T-helper 9 cell (primary cell): ENCODE measurements at places on chromosomes 7 and 10.

- no peak for DNase-seq
Observed at GRCh38 chr10:16297069-16297468, 139.7 kb upstream of the PTER start.

- DNase-seq: no peak
Observed at GRCh38 chr10:49518566-49518965, 20.4 kb downstream of the ERCC6 start.

DNA sequence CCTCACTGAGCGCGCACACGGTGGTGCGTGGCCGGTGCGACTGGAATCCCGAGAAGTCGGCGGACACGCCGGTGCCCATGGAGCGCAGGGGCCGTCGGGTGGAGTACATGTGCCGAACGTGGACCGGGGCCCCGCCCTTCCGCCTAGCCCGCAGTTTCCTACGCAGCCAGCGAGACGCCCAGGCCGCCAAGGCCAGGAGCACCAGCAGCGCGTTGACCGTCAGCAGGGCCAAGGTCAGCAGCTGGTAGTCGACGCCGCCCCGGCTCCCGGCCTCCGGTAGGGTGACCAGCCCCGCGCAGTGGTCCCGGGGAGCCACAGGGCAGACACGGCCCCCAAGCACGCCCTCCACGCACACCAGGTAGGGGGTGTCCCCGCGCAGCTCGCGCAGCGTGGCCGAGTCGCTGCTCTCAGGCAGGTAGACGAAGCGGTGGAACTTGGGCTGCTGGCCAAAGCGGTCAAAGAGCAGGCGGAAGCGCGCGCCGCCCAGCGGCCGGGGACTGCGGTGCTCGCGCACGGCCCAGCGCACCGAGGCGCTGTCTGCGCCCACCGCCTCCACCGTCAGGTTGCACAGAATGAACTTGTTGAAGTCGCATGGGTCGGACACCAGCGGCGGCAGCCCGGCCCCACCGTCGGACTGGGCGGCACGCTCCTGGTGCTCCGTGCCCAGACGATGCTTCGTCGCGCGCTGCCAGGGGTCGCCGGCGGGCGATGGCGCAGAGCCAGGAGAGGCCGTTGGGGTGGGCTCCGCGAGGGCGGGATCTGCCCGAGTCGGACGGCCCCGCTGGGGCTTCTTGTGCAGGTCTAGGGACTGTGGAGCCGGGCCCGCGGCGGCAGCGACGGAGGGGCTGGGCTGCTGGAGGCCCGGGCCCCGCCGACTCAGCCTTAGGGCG, 2.2 kb downstream of the TRIL start:
- no peak for DNase-seq

GRCh38 chr10:5697342-5697741, 12.7 kb downstream of the TASOR2 start:
- DNase-seq: no peak

- DNase-seq: no peak
Observed at GRCh38 chr10:87090779-87091178, 3.9 kb downstream of the GLUD1 start.

DNA sequence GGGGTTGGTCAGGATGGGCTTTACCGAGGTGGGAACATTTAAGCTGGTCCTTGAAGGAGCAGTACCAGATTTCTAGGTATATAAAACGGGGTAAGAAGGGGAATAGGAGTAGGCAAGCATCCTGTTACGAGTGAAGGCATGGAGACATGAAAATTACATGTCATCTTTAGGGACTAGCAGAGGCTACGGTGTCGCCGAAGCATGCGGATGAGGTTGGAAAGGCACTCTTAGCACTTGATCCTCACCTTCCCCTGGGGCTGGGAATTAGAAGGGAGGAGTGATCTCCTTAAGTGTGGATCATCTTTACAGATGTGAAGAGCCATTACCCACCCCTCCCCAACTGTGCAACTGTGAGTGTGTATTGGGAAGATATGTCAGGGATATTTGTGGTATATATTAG, 13.8 kb upstream of the ZRANB1 start:
- no peak for DNase-seq

DNA sequence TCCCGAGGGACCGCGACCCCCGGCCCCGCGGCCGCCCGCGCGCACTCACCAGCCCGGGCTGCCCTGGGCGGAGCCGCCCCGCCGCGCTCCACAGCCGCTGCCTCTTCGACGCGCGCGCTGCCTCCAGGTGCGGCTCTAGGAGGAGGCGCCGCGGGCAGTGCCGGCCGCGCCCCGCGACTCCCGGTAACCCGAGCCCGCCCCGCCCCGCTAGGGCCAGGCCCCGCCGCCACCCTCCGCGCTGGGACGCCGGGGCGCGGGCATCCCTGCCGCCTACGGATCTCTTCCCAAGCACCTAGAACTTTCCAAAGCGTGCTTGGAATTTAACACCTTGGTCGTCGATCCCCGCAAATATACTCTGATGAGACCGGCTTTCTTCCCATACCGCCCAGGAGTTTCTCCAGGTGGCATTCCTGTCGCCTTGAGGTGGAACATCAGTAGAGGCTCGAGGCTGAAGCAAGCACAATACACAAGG, at the start of gene SLC26A5:
Gene SLC26A5, minus strand, starts transcription at position 159 of the 472 bp plus-strand sequence. CDS start 24,693 bp downstream, outside the sequence.
- DNase-seq: peak; percentile 4

DNA sequence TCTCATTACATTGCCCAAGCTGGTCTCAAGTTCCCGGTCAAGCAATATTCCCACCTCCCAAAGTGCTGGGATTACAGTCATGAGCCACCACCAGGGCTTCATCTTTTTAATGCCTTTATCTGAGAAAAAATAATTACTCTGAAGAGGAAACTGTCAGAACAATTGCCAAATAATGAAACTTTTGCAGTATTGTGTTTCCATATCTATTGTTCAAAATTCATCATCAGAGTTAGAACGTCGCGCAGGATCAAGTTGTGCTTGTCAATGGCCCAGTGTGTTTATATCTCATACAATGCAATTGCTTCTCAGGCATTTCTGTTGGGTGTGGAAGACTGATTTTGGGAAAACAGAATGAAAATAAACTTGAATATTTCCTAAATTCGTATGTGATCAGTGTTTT, 143.1 kb downstream of the ARID5B start:
- no peak for DNase-seq
